ENCODE measurements at places on chromosomes 7 and 10. TPM values are rescaled to one million over a fixed set of nuclear protein-coding genes. Genes with fewer than 3 reads are reported as not detected.

DNA sequence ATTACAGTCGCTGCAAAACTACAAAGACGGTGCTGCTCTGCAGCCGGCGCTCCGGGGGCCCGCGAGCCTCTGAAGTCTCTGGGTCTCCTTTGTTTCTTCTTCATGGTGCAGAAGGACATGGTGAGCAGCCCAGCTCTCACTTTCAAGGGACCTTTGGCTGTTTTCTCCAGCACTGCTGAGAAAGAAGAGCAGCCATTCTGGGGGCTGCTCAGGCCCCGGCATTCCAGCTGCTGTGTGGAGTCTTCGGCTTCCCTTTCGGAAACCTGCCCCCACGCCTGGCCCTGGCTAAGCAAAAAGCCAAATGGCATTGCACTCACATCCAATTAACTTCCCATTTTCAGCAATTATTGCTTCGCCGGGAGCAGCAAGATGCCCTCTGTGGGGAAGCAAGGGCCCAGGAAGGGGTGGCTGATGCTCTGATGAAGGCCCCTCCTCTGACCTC, 555.7 kb downstream of the PTPRN2 start:
- H3K27me3 ChIP-seq = no peaks in the 10 kb centered on the region
- no peak overlapping the region for H3K4me3 ChIP-seq
- H3K4me1 ChIP-seq = no peaks in the 10 kb centered on the region

NUTM2A gene
- total RNA-seq = 0.38 TPM

DNA sequence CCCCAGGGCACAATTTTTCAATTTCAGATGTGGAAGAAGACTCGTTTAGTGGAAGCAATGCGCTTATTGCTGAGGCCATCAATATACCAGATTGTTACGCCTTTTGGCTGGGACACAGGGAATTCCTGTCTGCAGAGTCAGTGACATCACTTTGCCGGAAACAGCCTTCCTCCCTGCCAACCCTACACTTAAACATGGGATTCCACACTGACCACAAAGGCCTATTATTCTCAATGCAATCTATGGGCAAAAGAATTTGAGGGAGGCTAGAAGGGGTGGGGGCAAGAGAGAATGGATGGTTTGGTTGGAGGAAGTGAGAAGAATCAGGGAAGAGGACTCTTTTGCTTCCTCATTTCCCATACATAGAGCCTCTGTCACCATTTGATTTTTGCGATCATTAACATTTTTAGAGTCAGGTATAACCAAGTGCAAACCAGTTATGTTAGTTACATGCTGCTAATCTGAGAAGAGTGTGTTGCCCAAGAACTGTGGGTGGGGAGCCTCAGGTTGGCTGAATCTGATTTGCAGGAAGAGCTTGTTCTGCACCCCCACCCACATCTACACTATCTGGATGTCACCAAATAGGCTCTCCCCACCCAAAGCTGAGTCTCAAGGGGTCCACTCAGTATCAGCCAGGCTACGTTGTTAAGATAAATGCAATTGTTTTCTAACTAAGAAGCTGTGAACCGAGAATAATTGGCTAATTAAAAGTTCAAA, 58.2 kb downstream of the ENTPD1 start:
- H3K4me3 ChIP-seq = no peak overlapping the region
- peaks cover 23% of the 10 kb centered on the region for H3K36me3 ChIP-seq
- DNase-seq = no peak
- H3K27ac ChIP-seq = peak overlapping the region; percentile 26
- peaks cover 44% of the 10 kb centered on the region for H3K4me1 ChIP-seq

DNA sequence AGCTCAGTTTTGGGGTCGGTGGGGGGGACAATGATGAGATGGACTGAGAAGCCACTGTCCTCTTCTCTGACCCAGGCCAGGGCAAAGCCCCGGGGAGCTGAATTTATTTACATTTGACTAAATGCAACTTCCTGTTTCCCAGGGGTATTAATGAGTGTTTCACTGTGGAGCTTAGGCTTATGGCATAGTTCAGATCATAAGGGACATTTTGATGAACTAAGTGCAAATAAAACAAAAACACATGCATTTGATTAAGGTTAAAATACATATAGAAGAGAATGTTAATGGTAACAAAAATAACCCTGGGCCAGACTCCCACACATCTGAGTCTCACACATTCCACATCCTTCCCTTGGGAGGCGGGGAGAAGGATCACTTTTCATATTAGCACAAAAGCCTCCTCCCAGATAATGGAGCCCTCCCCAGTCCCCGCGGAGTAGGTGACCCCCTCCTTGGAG, 320.6 kb downstream of the FRMD4A start:
- H3K27ac ChIP-seq = peak overlapping the region; percentile 72
- H3K27me3 ChIP-seq = peaks cover 3% of the 10 kb centered on the region
- peaks cover 11% of the 10 kb centered on the region for H3K4me1 ChIP-seq
- no peaks in the 10 kb centered on the region for H3K36me3 ChIP-seq
- no peak overlapping the region for H3K4me3 ChIP-seq

- no peaks in the 10 kb centered on the region for H3K4me1 ChIP-seq
- no peak overlapping the region for H3K27ac ChIP-seq
- H3K36me3 ChIP-seq = no peaks in the 10 kb centered on the region
- H3K4me3 ChIP-seq = no peak overlapping the region
- no peak for DNase-seq
Observed at GRCh38 chr10:111458256-111458655, 381.4 kb downstream of the ADRA2A start.

DNA sequence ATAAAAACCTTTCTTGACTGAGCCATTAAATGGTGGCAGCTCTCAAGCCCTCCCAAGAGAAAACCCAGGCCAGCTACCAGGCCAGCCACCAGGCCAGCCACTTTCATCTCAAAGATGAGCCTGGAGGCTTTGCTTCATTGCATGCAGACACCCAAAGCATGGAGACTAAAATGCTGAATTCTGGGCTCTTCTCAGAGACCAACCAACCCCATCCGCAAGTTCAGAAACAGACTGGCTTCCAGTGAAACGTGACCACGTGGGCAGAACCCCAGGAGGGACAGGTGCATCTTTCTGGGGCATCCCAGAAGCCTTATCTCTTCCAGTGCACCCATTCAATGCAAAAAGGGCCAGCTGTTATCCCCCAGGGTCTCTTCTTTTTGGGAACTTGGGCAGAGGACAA, 20.9 kb downstream of the CHST15 start:
- no peaks in the 10 kb centered on the region for H3K36me3 ChIP-seq
- no peak overlapping the region for H3K27ac ChIP-seq
- no peak for DNase-seq
- H3K4me1 ChIP-seq = peaks cover 5% of the 10 kb centered on the region
- peaks cover 2% of the 10 kb centered on the region for H3K27me3 ChIP-seq

- H3K4me3 ChIP-seq = no peak overlapping the region
- H3K4me1 ChIP-seq = no peaks in the 10 kb centered on the region
- DNase-seq = no peak
- H3K27ac ChIP-seq = no peak overlapping the region
- no peaks in the 10 kb centered on the region for H3K36me3 ChIP-seq
- H3K27me3 ChIP-seq = no peaks in the 10 kb centered on the region
Observed at GRCh38 chr7:140261105-140261486, 84.3 kb upstream of the KDM7A start.

GRCh38 chr7:20365486-20365885, 34.8 kb downstream of the ITGB8 start:
- H3K27ac ChIP-seq = no peak overlapping the region
- H3K27me3 ChIP-seq = no peaks in the 10 kb centered on the region
- H3K36me3 ChIP-seq = no peaks in the 10 kb centered on the region
- no peaks in the 10 kb centered on the region for H3K4me1 ChIP-seq

GRCh38 chr10:86316274-86316835, 50.2 kb downstream of the GRID1 start:
- no peaks in the 10 kb centered on the region for H3K4me1 ChIP-seq
- DNase-seq = no peak
- H3K4me3 ChIP-seq = no peak overlapping the region
- H3K27me3 ChIP-seq = peaks cover under 1% of the 10 kb centered on the region
- H3K36me3 ChIP-seq = no peaks in the 10 kb centered on the region

- no peak for DNase-seq
- H3K36me3 ChIP-seq = no peaks in the 10 kb centered on the region
- H3K27ac ChIP-seq = no peak overlapping the region
- H3K4me1 ChIP-seq = peaks cover 4% of the 10 kb centered on the region
Observed at GRCh38 chr7:75639071-75639885, 99.5 kb downstream of the HIP1 start.

DNA sequence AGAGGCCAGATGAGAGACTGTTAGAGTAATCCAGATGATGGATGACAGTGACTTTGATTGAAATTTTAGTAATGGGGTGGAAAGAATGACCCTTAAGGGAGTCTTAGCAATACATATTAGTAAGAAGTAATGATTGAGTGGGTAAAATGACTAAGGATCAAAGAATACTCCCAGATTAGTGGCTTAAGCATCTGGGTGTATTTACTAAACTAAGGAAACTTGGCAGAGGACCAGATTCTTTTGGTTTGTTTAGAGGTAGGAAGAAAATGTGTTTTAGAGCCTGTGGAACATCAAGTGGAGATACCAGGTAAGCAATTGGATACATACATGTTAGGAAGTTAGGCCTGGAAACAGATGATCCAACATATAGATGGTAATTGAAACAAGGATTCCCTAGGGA, 58.8 kb upstream of the ADRA2A start:
- DNase-seq = no peak
- no peaks in the 10 kb centered on the region for H3K4me1 ChIP-seq
- no peaks in the 10 kb centered on the region for H3K27me3 ChIP-seq
- no peak overlapping the region for H3K27ac ChIP-seq
- H3K36me3 ChIP-seq = no peaks in the 10 kb centered on the region

DNA sequence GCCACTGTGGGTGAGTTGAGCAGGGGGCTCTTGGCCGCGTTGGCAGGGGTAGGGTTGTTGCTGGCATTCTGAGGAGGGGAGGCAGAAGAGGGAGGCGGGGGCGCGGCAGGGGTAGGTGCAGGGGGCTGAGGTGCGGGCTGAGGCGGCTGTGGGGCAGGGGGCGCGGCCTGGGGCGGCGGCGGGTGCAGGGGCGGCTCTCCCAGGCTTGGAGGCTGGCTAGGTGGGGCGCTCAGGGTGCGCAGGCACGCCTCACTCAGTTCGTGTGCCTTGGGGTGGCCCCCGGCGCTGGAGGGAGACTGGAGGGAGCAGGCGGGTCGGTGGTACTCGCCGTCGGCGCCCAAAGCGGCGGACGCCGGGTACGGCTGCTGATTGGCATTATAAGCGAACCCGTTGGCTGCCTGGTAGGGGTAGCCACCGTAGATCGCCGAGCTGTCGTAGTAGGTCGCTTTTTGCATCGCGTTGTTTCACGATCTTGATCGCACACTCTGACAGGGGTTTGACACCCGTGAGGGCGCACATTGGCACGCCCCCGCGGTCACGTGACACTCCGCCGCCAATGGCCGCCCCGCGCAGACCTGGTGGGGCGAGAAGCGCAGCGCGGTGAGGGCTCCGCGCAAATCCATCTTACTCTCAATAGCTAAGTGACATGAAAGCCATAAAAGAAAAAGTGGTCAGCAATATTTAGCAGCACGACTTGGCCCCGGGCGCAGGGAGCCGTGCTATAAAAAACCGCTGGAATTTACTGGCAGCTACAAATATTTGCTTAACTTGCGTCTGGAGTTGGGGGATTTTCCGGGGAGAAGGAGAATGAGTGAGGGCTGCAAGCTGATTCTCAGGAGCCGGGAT, 7.9 kb upstream of the HOXA2 start:
- DNase-seq = no peak
- H3K36me3 ChIP-seq = no peaks in the 10 kb centered on the region
- H3K4me1 ChIP-seq = no peaks in the 10 kb centered on the region
- no peak overlapping the region for H3K27ac ChIP-seq
- no peak overlapping the region for H3K4me3 ChIP-seq

DNA sequence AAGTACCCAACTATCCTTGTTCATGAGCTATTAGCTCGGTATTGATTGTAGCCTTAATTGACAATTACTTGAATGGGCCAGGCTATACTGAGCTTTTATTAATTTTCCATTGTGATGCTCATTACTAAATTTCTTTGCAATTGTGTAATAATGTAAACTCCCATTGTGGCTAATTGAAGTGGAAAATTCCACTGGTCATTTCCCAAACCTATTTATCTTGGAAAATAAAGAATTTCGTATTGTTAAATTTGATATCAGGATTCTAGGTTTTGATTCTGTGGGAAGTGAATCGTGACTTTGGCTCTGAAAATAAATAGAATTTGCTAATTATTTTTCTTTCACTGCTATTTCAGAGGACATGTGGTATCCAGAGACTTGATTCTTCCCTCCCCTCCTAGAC, 111.0 kb downstream of the RTKN2 start:
- H3K4me1 ChIP-seq = no peaks in the 10 kb centered on the region
- no peaks in the 10 kb centered on the region for H3K36me3 ChIP-seq
- H3K27ac ChIP-seq = no peak overlapping the region
- DNase-seq = no peak

DNA sequence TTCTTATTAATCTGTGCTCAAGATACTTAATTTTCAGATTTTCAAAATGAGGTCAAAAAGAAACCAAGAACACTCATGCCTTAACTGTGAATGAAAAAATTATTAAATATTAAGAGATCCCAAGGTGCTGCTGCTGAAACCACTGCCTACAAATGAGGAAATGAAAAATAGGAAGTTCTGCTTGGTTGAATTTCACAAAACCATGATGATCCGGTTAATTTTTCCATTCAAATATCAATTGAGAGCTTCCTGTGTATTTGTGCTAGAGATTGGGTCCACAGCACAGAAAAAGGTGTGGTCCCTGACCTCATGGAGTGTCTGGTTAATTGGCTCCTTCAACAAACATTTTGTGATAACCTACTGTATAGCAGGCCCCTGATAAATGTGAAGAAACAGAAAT, 132.7 kb upstream of the YAE1 start:
- H3K27ac ChIP-seq = no peak overlapping the region
- no peaks in the 10 kb centered on the region for H3K27me3 ChIP-seq
- no peaks in the 10 kb centered on the region for H3K36me3 ChIP-seq
- H3K4me3 ChIP-seq = no peak overlapping the region

HIF1AN gene
- 32.2 TPM for total RNA-seq

DNA sequence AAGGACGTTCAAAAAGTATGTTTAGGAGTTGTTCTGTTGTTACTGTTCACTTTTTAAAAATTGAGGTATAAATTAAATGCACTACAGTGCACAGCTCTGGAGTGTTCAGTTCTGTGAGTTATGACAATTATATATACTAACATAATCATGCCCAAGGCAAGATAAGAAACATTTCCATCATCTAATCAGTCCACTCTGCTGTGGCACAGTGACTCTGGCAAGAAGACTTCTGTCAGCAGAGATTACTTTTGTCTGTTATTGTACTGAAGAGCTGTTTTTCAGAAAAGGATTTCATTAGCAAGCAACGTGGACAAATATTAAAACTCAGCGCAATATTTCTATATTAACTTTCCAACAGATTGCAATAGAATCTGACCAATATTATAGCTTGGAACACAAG, 32.0 kb downstream of the ICA1 start:
- no peak overlapping the region for H3K4me3 ChIP-seq
- no peaks in the 10 kb centered on the region for H3K4me1 ChIP-seq
- H3K27ac ChIP-seq = no peak overlapping the region
- DNase-seq = no peak
- H3K36me3 ChIP-seq = no peaks in the 10 kb centered on the region

- H3K27ac ChIP-seq = no peak overlapping the region
- H3K4me1 ChIP-seq = peaks cover 8% of the 10 kb centered on the region
- H3K36me3 ChIP-seq = no peaks in the 10 kb centered on the region
- H3K4me3 ChIP-seq = no peak overlapping the region
- no peaks in the 10 kb centered on the region for H3K27me3 ChIP-seq
- DNase-seq = no peak
Observed at GRCh38 chr7:2812114-2812487, 32.0 kb downstream of the GNA12 start.
